Right kidney (tissue), 9 donors: ENCODE measurements at places on chromosomes 11 and 22.

GRCh38 chr22:20101638-20102037, 14.3 kb upstream of the RANBP1 start:
- no peak for DNase-seq

DNA sequence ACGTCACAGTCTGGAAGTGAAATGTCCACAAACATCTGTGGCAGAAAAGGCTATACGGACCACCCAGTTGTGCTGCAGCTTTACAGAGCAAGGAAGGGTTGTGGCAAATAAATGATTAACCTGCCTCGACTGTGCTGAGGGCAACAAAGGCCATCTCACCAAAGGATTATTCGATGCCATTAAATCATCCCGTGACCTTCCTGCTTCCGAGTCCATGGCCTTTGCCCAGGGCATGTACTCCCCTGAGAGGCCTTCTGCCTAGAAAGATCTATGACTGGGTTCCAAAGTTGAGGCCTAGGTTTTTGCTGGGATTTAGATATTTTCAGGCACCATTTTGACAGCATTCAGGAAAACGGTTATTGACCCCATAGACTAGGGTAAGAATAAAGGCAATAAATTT, 9.2 kb downstream of the CDPF1 start:
- no peak for DNase-seq

DNA sequence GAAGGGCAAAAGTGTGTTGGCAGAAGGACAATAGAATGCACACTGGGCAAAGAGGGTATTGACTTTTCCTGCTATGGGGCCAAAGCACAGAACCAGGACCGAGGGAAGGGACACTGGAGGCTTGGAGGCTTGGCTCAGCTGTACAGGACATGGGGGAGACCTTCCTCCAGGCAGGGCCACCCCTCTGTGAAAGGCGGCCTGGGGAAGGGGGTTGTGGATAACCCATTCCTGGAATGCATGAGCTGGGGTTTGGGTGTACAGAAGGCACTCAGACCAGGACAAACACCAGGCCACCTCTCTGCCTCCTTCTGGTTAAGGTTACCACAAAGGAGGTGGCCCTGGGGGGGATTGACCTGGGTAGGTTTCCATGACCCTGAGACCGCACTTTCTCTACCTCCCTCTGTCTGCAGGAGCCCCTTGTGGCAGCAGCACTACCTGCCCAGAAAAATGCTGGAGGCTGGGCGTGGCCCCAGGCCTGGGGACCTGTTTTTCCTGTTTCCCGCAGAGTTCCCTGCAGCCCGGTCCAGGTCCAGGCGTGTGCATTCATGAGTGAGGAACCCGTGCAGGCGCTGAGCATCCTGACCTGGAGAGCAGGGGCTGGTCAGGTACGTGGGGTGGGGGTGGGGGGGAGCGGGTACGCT, 9.6 kb downstream of the P2RY2 start:
- no peak for DNase-seq

GRCh38 chr11:117489999-117490679, 162.5 kb downstream of the CEP164 start:
- no peak for DNase-seq

DNA sequence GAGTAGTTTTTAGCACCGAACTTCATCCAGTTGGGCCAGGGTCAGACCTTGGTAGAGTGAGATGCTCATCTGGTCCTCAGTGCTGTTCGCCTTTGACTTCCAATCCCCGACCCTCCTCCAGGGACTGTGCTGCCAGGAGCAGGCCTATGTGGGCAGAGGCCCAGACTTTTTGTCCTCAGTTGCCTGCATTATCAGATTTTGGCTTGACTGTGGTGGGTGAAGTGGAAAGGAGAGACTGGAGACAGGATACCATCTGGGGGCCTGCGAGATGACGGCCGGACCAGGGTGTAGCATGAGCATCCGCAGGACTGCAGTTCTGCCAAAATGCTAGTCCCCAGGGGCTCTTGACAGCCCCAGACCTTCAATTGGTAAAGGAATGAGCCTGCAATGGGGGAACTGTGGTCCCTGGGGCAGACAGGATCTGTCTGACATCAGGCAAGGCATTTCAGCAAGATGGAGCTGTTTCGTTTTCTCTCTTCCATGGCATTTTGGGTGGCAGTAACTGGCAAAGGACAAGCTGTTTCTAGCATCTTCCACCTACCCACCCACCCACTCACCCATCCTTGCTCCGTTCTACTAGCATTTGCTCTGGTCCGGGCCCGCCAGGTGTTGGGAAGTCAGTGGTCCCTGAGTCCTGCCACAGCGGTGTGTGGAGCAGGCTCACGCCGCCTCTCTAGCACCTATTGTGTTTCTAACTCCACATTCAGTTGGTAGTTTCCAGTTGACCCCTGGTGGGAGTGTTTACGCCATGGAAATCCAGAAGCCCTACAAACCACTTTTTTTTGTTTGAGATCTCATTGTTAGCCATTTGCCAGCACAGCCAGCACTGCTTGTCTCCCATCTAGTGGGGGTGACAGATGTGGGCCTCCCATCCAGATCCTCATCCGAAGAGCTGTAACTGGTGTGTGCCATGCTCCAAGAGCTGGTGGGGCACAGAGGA, 53.5 kb downstream of the OTOG start:
- DNase-seq = peak; percentile 22

DNA sequence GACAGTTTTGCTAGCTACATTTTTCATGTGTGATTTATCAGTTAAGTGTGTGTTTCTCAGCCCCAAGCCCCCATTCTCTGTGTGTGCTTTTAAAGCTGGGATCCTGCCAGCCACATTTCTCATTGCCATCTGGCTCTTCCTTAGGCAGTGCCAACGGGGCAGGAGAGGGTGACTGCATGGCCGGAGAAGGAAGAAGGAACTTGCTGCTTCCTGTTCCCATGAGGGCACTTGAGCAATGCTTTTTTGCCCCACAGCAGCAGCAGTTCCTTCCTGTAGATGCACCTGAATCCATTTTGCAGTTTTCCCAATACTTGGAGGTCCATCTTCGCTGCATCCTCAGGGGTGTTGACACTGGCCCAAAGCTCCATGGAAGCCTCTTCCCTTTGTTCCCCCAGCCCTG, 37.5 kb downstream of the TNRC6B start:
- DNase-seq = no peak

GRCh38 chr11:79311461-79311860, 129.4 kb downstream of the TENM4 start:
- DNase-seq = no peak

DNA sequence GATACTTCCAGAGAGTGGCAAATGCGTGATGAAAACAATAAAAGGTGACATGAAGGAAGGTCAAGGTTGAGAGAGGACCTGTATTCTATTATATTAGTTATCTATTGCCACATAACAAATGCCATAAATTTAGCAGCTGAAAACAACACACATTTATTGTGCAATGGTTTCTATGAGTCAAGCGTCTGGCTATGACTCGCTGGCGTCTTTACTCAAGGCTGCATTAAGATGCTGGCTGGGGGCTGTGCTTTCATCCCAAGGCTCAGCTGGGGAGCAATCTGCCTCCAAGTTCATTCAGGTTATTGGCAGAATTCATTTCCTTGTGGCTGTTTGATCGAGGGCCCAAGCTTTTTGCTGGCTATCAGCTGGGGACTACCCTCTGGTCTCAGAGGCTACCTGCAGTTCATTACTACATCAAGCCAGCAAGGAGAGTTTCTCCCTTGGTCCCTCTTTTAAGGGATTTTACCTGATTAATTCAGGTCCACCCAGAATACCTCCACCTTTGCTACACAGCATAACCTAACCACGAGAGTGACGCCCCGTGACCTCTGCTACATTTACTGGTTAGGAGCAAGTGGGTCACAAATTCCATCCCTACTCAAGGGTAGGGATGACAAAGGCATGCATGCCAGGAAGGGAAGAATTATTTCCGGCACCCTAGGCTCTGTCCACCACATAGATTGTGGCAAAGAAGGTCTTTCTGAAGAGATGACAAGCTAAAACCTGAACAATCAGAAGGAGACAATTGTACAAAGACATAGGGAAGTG, 549.1 kb downstream of the MN1 start:
- no peak for DNase-seq

GRCh38 chr11:1219446-1219833, 3.4 kb upstream of the MUC5B start:
- DNase-seq = no peak

DNA sequence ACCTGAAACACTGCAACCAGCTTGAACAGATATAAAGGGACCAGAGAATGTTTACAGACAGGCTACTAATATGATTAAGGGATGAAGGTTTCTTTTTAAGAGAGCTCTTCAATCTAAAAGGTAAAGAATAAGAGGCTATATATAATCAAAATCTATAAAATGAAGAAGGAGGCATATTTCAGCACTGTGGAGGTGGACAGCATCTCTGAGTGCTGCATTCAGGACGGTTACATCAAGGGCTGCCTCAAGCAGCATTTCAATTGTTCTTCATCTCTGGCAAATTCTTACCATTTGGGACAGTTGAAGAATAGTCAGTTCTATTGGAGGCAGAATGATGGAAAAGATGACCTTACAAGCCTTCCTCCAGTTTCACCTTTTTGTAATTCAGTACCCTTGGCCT, 139.6 kb upstream of the LMO1 start:
- DNase-seq = no peak

DNA sequence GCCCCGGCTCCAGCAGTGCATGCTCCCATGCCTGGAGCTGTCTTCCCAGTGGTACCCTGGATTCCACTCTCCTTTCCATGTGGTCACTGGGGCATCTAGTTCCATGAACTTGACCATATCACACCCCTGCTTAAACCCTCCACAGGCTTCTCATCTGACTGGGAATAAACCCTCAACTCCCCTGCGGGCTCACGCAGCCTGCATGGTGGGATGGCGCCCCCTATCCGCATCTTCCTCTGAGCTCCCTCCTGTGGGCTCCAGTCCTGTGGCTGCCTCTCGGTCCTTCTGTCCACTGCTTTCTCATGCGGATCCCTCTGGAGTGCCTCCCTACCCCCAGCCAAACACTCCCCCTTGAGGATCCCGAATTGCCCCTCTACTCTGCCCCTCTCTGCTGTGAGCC, 41.4 kb upstream of the TTLL12 start:
- no peak for DNase-seq

GRCh38 chr11:59545179-59546020, 34.1 kb downstream of the OR4D9 start:
- no peak for DNase-seq

GRCh38 chr22:44575381-44576268, 77.6 kb upstream of the RTL6 start:
- DNase-seq = no peak

DNA sequence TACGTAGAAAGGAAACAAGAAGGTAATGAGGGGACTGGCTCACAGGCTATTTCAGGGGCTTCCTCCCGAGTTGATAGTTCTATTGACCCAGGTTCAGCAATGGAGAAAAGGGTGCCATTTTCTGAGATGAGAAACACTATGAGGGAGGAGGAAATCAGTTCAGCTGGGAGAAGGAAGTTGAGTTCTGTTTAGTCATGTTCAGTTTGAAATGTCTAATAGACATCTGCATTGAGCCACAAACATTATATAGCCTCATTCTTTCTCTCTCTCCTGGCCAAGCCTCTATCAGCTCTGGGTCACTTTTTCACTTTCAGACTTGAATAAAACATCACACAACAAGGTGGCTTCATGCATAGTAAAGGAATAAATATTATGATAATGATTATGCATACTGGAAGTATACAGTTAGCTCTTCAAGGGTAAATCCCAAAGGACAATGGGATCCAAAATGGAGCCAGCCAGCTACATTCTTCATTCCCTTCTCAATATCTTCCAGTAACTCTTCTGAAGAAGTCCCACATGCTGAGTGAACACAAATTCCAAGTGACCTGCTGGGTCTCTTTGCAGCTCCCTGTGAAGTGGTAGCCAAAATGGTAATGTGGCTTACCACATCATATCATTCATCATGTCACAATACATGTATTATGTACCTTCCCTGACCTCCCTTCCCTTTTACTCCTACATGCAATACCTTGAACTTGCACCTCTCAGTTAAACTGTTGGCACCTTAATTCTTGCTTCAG, 80.9 kb upstream of the CD44 start:
- DNase-seq = no peak

DNA sequence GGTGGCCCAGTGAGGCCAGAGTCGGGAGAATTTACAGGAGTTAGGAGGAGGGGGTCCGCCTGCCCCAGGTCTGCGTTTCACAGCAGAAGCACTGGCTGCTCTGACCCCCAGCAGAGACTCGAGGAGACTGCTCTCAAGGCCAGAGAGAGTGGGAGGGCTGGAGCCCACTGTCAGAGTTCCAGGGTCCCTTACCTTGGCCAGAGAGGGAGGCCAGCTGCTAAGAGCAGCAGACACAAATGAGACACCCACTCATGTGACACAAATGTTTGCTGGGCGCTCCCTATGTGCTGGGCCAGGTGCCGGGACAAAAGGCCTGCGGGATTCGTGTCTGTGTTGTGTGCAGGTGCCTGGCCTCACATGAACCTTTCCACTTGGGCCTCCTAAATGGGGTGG, 2.8 kb upstream of the TNFRSF13C start:
- DNase-seq = no peak

DNA sequence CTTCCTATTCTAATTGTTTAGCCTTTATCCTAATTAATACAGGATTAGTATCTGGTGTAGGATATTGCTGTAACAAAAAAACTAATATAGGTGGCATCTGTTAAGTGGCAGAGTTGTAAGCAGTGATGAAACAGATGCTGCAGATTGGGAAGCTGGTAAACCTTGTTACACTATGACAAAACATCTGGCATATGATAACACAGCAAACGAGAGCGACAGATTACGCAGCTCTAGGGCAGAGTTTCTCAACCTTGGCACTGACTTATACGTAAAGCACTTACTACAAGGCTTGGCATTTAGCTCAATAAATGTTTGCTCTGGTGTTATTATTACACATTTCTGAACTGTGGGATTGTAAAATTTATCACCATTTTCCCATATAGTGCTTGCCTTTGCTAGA, 137.0 kb downstream of the ATG16L2 start:
- no peak for DNase-seq

- no peak for DNase-seq
Measured at GRCh38 chr11:110434952-110435779, 5.4 kb downstream of the FDX1 start.

DNA sequence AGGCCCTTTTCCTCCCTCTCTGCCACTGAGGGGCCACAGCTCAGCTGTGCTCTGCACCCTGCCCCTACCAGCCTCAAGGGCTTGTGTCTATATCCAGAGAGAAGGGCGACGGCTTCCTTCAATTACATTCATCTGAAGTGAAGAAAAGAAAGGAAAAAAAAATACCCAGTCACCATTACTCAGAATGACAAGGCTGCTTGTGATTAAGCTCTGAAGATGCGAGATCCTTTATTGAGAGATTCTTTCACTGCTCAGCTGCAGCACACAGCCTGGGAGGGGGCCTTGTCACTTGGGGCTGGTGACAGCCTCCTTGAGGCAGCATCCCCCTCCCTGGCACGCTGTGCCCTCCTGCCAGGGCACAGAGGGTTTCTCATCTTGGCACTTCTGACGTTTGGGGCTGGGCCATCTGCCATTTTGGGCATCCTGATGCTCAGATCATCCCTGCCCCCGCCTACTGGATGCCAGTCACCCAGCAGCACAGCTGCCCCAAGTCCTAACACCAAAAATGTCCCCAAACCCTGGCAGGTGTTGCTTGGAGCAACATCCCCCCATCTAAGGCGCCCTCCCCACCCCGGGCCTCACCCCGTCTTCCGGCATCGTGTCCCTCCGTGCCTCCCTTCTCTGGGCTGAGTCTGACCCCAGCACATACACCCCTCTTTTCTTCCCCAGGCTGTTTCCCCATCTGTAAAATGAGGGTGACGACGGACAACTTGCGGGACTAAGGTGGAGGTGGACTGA, 1394.7 kb downstream of the BRD1 start:
- no peak for DNase-seq

GRCh38 chr22:44755956-44756361, 3.6 kb downstream of the ARHGAP8 start:
- no peak for DNase-seq
